IPS-NIHi11 (cell line): ENCODE measurements at places on chromosomes 12 and 14.

- no peak for DNase-seq
Measured at GRCh38 chr12:60349232-60349978, 753.6 kb downstream of the SLC16A7 start.

DNA sequence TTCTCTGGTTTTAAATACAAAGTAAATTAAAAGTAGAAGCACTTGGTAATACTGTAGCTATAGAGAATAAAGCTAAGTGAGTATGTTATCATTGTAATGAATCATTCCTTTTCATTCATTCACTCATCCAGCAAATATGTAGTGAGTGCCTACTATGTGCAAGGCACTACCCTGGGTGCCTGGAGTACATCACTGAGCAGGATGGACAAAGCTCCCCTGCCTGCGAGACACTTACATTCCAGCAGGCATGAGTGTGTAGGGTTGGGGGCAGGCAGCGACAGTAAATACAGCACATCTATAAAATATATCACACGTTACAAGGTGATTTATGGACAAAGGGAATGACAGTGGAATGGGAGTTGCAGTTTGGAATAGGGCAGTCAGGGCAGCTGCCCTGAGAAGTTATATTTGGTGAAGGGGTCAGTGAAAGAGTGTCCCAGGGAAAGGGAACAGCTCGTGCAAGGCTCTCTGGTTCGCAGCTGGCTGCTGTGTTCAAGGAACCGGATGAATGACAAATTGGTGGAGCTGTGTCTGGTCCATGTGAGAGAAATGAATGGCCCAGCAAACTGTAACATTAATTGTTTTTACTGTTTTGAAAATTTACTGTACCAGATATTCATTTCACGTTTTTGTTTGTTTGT is 159.6 kb downstream of the CRADD start:
- DNase-seq, result no peak

DNA sequence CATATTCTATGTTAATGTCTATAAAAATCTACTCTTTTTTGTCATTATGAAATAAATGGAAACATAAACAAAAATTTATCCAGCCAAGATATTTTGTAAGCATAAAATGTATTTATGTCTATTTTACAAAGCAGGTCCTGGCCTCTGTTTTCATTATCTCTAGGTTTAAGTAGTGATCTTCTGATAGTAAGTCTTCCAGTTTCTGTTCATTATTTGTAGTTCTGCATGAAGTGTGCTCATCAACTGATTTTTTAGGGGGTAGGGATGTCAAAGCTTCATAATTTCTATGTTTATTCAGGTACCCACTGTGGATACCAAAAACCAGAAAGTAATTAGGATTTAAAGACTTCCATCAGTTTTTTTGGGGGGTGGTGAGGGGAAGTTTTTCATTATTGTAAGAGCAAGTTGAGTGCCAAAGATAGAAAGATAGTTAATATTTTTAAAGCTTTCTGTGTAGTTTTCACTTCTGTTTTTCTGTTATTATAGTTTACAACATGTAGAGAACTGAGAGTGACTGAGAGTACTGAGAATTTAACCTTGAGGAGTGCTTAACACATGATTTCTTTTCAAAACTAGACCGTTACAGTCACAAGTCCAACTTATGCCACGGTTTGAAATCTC is 30.6 kb upstream of the LMO3 start:
- no peak for DNase-seq

- no peak for DNase-seq
Measured at GRCh38 chr12:87809916-87810315, 219.3 kb downstream of the C12orf50 start.

- DNase-seq, result peak; percentile 91
Measured at GRCh38 chr12:3135522-3136461, 58.6 kb downstream of the TSPAN9 start.

DNA sequence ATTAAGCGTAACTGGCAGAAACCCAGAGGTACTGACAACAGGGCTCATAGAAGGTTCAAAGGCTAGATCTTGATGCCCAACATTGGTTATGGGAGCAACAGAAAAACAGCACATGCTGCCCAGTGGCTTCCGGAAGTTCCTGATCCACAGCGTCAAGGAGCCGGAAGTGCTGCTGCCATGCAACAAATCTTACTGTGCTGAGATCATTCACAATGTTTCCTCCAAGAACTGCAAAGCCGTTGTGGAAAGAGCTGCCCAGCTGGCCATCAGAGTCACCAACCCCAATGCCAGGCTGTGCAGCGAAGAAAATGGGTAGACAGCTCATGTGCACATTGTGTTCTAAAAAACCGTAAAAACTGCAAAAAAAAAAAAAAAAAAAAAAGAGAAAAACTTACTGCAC is 192.3 kb downstream of the MON2 start:
- DNase-seq, result no peak

- no peak for DNase-seq
Measured at GRCh38 chr14:33945210-33946088, 5.4 kb downstream of the EGLN3 start.

- DNase-seq, result no peak
Measured at GRCh38 chr12:109056891-109057290, 4.5 kb downstream of the USP30 start.

GRCh38 chr12:32030151-32030550 is 70.9 kb downstream of the RESF1 start:
- no peak for DNase-seq

DNA sequence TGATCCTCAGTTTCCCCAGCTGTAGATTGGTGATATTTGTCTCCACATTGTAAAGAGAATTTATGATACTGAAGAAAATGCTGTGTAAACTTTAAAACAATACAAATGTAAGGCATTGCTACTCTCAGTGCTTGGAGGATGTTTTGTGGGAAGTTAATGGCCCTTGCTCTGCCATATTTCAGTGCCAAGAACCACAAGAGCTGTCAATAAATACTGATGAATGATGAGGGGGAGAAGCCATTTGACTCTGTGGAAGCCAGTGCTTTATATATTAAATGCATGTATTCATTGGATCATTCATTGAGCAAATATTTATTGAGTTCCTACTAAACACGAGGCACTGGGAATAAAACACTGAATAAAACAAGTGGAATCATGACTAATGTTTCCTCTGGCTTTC is 30.8 kb downstream of the CACNA1C start:
- no peak for DNase-seq

- DNase-seq, result no peak
Measured at GRCh38 chr12:43126652-43127375, 425.2 kb downstream of the ADAMTS20 start.

DNA sequence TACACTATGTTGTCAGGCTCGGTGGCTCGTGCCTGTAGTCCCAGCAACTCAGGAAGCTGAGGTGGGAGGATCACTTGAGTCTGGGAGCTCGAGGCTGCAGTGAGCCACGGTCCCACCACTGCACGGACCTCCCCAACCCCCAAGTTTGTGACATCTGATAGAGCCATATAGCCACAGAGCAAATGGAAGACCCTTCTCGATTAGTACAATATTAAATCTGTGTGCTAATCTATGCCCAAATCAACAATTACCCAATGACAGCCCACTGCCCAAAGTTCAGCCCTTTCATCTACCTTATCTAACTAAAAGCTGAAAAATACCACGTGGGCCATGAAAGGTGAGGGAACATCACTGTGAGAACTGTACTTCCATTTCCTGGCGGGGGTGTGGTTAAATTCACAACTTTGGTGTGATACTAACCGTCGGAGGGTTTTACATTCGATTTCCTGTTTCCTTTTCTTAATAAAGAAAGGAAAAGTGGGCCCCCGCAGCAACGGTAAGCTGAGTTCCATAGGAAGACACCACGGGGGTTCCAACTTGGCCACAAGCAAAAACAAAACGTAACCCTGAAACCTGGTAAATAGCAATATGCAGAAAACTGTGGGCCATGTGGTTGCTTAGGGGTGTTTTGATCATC is 31.2 kb upstream of the FOS start:
- no peak for DNase-seq

DNA sequence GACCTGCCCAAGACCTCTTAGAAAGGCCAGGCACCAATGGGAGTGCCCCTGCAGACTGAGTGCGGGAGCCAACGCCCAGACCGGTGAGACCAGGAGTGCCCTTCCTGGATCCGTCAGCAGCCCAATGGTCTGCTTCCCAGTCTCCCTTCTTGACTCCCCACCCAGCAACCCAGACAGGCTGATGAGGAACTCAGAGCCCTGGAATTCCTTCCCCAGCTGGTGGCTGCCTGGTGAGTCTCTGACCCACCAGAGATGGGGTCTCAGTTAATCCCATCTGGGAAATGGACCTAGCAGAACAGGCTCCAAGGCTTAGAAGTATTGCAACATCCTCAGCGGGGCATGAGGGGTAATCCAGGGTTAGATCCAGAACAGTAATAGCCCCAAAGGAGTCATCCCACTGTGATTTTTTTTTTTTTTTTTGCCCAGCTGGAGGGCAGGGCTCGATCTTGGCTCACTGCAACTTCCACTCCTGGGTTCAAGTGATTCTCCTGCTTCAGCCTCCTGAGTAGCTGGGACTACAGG is 1.5 kb upstream of the RASAL1 start:
- DNase-seq, result no peak
